ENCODE measurements at places on chromosomes 6 and 20.

DNA sequence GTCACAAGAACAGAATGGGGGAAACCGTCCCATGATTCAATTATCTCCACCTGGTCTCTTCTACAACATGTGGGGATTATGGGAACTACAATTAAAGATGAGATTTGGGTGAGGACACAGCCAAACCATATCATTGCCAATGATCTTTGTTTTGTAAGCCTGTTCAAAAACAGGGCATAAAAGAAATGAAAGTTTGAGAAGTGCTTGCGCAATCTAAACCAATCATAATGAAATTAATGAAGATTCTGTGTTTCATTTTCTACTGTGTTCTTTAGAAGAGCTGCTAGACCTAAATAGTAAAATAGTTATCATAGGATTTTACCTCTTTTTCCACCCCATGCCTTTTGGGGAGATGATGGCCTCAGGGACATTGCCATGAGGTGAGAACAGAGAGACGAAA, 761.3 kb downstream of the HDGFL1 start:
- no peak for DNase-seq

- DNase-seq = no peak
Measured at GRCh38 chr6:37777272-37777834, 42.2 kb upstream of the ZFAND3 start.

GRCh38 chr6:101402622-101403031, 9.1 kb downstream of the GRIK2 start:
- no peak for DNase-seq

GRCh38 chr6:154991207-154991606, 3.9 kb upstream of the TIAM2 start:
- no peak for DNase-seq

DNA sequence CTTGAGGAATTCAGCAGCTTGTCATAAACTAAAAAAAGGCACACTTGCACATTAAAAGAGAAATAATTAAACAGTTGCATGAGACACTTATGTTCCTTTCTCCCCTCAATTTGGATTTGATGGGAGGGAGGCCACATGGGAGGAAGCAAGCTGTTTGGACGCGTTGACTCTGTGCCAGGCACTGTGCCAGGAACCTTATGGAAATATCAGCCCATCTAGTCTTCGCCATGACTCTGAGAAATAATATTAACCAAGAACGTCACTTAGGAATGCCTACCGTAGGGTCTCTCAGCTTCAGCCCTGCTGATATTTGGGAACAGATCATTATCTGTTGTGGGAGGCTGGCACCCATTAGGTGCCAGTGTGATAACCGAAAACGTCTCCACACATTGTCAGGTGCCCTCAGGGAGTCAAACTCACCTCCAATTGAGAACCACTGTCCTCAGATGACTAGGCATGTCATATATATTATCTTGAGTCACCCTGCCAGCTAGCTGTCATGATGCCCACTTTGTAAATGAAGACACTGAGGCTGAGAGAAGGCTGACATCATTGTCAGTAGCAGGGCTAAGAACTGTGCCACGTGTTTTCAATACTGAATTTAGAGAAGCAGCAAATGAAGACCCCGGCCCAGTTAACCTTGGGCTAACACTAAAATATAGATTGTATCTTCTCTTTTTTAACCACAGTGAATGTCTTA, 36.1 kb downstream of the EYA2 start:
- DNase-seq = no peak

DNA sequence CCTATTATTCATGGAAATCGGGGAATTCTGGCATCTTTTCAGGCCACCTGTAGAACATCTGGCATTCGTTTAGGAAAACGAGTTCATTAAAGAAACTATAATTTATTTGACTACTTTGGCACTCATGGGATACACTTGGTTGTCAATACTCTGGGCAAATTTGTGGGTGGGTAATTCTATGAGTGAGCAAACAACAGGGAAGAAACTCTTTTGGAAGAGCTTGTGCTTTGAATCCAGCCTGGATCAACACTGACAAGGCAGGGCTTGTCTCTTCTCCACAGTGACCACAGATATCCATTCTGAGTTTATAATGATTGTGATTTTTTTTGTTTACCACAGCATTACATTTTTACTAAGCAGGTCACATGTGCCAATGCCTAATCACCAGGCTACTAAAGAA, 394.7 kb downstream of the THBS2 start:
- DNase-seq = no peak

DNA sequence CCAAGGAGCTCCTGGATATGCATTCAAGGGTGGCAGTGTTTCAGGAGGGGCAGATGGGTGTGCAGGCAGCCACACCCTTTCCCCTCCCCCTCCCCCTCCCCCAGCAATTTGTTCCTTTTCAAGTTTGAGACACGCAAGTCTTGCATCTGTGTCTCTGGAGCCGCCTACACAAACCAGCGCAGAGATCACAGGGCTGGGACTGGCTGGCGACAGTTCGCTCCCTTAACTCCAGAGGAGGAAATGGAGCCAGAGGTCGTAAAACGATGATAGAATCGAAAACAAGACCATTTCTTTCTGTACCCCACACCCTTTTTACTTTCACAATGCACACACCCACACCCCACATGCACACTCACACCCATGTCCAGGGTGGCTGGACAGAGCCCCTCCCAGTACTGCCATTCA, 163.1 kb downstream of the LY86 start:
- DNase-seq = peak; percentile 32

- peak; percentile 35 for DNase-seq
Measured at GRCh38 chr6:85865420-85866369, 223.0 kb upstream of the SYNCRIP start.

DNA sequence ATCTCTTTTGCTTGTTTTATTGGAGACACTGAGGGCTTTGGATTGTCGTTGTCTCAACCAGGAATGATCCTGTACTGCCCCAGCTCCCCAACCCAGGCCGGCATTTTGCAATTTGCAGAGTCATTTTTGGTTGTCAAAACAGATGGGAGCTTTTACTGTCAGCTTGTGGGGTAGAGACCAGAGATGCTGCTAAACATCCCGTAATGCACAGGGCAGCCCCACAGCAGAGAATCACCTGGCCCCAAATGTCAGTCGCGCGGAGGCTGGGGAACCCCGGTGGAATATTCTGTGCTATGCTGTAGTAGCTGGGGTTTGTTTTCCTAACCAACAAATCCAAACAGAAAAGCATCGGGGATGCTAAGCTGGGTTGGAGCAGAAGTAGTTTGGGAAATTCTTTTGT, 99.7 kb downstream of the TSHZ2 start:
- no peak for DNase-seq

- no peak for DNase-seq
Measured at GRCh38 chr6:134034961-134035822, 17.2 kb downstream of the SLC2A12 start.

DNA sequence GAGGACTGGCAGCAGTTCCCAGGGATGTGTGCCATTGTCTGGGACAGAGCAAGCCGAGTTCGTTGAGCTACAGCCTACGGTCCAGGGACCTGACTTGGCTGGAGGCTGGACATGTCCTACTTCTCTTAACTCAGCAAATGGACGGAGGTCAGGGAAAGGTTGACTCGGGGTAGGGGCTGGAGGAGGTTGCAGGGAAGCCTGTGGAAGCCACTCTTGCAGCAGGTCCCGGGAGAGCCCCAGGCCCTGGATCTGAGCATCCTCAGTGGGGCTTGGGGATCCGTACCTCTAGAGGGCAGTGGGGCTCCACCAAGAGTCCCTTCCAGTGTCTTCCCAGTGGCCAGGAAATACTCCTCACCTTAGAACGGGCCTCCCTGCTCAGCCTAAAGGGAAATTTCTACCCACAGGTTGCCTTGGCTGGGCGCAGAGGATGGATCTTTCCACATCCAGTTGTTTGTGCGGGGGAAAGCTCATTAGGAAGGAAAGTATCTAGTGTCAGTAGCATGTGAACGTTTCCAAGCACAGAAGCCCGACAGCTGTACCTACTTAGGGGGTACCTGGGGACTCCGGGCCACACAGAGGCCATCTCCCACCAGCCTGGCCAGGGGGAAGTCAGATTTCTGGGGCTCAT, 170.2 kb downstream of the NFATC2 start:
- peak; percentile 84 for DNase-seq

GRCh38 chr6:144519426-144519825, 234.3 kb downstream of the UTRN start:
- DNase-seq = no peak

- no peak for DNase-seq
Measured at GRCh38 chr20:17014217-17014616, 212.6 kb upstream of the PCSK2 start.

- no peak for DNase-seq
Measured at GRCh38 chr6:140459209-140459608, 1084.8 kb upstream of the CITED2 start.

DNA sequence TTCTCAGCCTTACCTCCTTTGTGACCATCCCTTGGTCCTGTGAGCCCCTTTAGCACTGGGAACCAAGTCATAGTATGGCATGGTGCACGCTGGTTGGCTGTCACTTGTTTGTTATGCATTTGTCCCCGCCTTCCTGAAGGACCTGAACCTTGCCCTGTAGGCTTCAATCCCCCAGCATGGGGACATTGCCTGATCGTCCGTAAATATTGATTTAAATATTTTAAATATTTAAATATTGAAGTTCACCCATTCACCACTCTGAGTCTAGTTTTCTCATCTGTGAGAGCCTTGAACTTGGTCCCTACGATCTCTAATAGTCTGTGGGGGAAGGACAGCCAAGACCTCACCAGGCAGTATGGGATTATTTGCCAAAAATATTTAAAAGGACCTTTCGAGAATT, 23.8 kb upstream of the PREX1 start:
- DNase-seq = no peak

DNA sequence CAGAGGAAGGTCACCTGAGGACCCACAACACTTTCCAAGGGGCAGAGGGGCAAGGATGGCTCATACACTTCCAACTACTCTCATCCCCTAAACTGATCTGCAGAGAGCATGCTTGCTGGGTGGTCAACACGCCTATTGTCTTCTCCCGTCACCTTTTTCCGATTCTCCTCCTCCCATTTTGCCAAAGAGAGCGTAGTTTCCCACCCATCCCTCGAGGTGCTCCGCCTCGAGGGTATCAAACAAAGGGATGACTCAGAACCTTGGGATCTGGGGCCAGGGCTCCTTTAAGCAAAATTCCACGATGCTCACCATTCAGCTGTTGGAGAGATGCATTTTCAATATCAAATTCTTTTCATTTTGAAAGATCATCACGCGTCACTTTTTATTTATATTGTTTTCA, 507.5 kb upstream of the SULF2 start:
- DNase-seq = no peak

- DNase-seq = no peak
Measured at GRCh38 chr20:36474563-36474962, 66.8 kb upstream of the MYL9 start.

DNA sequence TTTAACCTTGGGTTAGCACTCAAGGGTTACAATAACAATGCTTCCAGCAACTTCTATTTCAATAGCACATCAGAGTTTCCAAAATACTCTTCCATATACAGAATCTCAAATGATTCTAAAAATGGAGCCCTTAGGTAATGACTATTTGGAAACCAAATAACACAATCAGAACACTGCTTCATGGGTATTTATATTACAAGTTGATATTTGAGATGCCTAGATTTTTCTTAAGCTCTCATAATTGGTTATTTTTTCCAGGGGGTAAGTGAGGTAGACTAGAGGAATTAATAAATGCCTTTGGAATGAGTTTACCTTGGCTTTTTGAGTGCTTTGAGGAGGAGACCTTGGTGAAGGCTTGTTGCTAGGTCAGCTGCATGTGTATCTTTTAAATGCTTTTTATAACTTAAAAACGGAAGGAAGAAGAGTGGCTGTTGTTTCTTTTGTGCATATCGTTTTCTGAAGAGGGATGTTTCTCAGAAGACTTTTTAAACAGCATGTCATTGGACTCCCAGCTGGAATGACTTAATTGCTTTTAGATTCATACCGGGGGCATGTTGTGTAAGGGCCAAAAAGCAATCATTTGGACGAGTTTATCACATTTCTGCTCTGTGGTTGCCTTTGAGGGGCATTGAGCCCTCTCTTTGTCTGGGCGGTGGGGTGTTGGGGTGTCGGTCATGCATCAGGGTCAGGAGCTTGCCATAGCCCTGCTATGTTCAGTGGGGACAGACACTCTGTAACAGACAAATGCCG, 186.0 kb downstream of the DTNBP1 start:
- no peak for DNase-seq

DNA sequence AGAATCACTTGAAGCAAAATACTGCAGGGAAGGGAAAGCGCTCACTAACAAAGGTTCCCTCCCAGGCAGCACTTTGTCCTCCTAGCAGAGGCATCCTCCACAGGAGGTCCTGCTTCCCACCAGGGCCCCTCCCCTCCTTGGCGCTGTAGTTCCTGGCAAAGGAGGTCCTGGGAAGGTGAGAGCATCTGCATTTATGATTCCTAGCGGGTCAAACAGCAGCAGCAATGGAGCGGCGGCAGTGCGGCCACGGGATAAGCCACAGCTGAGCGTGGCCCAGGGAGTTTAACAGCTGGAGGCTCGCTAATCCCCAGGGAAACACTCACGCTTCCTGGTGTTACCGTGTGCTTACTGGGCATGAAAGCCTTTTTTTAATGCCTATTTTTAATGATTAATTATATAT, 185.8 kb downstream of the TTLL2 start:
- DNase-seq = no peak

- DNase-seq = no peak
Measured at GRCh38 chr6:107815846-107816245, 8.3 kb downstream of the SCML4 start.

DNA sequence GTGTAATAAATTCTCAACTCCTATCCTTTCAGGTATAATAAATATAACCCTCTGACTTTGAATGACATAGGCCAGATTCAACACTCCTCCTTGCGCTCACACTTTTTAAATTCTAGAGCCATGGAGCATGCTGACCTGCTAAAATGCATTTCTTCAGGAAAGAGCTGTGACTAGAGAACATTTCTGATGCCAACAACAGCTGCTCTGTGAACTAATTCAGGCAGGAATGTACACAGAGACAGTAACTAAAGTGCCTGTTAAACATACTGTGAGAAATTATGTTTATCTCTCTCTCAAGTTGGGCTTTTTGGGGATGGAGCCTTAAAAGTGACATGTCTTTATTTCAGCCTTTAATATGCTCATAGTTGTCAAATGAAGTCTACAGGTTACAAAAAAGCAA, 8.3 kb downstream of the NHSL1 start:
- DNase-seq = no peak

GRCh38 chr6:164570801-164571200, 738.6 kb downstream of the C6orf118 start:
- no peak for DNase-seq
